ENCODE measurements at places on chromosomes 4 and X. TPM values are rescaled to one million over a fixed set of nuclear protein-coding genes. Genes with fewer than 3 reads are reported as not detected.

Gene DNAAF6
- total RNA-seq: not detected

Gene LIMCH1
- 44.4 TPM for total RNA-seq

Gene SSX4B
- not detected for total RNA-seq

Gene PRRG3
- not detected for total RNA-seq

Gene NR3C2
- 42.3 TPM for total RNA-seq

Gene NEIL3
- total RNA-seq: not detected

Gene ANK2
- 9.4 TPM for total RNA-seq

Gene KCNIP4
- not detected for total RNA-seq

Gene USP17L26
- not detected for total RNA-seq

Gene MAGEE1
- total RNA-seq: 4.5 TPM

Gene VCX
- total RNA-seq: not detected

Gene STOX2
- 41.7 TPM for total RNA-seq

Gene AVPR2
- total RNA-seq: 4.8 TPM

Gene AKAP4
- total RNA-seq: not detected

Gene INTU
- total RNA-seq: 3.1 TPM

Gene BTK
- total RNA-seq: 0.64 TPM

Gene SERPINA7
- 0.75 TPM for total RNA-seq

Gene TMEM185A
- 12.6 TPM for total RNA-seq

Gene N4BP2
- 0.53 TPM for total RNA-seq

Gene FGFRL1
- 79.1 TPM for total RNA-seq

Gene PRKG2
- total RNA-seq: not detected

Gene TCEAL6
- not detected for total RNA-seq

Gene ARL9
- total RNA-seq: not detected

Gene TMPRSS11B
- total RNA-seq: not detected

Gene TMPRSS11D
- total RNA-seq: not detected

Gene CLGN
- not detected for total RNA-seq

Gene GK2
- total RNA-seq: not detected

Gene FREM3
- not detected for total RNA-seq

Gene SERTM2
- not detected for total RNA-seq

Data from ascending aorta (tissue), 2 donors.